ENCODE measurements at places on chromosomes 5 and 9. TPM values are rescaled to one million over a fixed set of nuclear protein-coding genes. Genes with fewer than 3 reads are reported as not detected.
A peak's percentile ranks its signal among the peaks of the same experiment; 100 is the strongest.

Gene GRAMD2B
- total RNA-seq: 23.1 TPM

Gene PCDHGA8
- 0.26 TPM for total RNA-seq

GRCh38 chr5:75640826-75641225 lies 29.6 kb downstream of the ANKDD1B start:
- DNase-seq: no peak

DNA sequence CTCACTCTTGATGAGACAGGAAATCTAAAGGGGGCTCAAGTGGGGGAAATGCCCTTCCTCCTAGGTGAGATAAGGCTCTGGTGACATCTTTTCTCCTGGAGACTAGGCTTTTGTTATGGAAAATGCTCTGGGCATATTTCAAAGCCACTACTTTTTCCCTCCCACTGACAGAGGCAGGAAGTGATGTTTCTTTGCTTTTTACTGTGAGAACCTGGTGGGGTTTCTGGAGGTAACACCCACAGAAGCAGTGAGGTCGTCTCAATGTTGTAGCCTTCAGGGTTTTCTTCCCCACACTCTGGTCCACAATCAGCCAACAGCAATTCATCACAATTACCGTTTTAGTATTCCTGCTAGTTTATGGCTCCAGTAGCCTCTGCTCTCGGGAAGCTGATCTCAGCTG lies 41.4 kb upstream of the FAM240B start:
- DNase-seq: no peak

- no peak for DNase-seq
Observed at GRCh38 chr5:179198825-179199224, 138.7 kb downstream of the ZNF354C start.

GRCh38 chr9:128162215-128163026 lies 2.4 kb downstream of the BBLN start:
- DNase-seq: peak; percentile 85

DNA sequence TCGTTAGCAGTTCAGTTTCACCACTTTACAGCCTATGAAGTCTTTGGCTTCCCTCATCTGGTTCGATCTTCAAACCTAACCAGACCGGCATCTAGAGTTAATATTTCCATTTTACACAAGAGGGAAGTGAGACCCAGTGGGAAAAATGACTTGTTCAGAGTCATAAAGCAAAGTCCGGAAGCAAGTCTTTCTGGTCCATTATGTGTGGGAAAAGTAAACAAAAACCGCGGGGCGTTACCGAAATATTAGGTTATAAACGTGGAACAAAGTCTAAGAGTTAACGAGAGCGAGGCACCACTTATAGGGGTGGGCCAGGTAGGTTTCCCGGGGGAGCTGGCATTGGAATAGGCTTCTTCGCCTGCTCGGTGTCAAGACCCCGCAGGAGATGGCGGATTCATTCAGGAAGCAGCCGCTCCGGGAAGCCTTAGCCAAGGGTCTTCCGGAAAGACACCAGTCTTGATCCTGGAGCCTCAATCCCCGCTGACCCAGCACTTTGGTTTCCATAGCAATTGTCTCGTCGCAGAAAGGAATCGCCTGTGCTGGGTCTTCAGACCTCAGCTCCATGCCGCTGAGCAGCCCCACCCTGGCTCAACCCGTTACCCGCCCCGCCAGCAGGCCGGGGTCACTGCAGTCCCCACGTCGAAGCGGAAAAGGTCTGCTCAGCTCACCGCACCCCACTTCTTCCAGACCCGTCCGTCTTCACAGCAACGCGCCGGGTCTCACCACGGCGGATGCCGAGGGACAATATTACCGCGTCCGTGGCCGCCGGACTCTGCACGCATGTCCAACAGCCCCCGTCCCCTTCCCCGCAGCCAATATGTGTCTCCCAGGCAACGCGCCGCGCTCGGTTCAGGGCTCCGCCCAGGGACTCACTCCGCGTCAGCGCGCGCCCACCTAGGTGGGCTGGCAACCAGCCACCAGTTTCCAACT lies at the start of gene C5orf52:
TSS of gene C5orf52 (plus strand) at position 872 of the 930 bp plus-strand sequence. CDS start 82 bp downstream, outside the sequence.
- DNase-seq: no peak

Data from LHCN-M2 (cell line).